T-helper 22 cell (primary cell): ENCODE measurements at places on chromosomes 11 and 22.
A peak's percentile ranks its signal among the peaks of the same experiment; 100 is the strongest.

- DNase-seq, result no peak
Observed at GRCh38 chr22:49240016-49240380, 587.7 kb downstream of the BRD1 start.

DNA sequence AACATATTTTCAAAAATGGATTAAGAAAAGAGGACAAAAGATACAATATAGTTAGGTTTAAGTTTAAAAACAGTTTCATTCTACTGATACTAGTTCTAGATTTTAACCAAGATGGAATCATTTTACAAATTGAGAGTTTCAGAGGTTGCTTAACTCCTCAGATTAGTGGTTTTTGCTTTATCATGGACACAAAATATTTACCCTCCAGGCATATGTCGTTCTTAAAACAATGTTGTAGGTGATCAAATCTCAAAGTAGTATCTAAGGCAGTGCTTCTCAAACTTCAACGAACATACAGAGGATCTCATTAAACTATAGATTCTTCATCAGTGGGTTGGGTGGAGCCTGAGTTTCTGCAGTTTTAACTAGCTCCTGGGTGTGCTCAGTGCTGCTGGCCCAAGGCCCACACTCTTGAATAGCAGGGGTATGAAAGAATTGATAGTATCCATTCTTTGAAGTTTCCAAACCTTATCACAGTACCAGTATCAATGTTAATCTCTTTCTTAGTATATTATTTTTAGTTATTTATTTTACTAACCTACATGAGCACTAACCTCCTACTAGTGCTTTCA is 48.0 kb downstream of the YAP1 start:
- DNase-seq, result no peak

- peak; percentile 16 for DNase-seq
Observed at GRCh38 chr11:57514538-57515331, 767 bp downstream of the SLC43A1 start.

DNA sequence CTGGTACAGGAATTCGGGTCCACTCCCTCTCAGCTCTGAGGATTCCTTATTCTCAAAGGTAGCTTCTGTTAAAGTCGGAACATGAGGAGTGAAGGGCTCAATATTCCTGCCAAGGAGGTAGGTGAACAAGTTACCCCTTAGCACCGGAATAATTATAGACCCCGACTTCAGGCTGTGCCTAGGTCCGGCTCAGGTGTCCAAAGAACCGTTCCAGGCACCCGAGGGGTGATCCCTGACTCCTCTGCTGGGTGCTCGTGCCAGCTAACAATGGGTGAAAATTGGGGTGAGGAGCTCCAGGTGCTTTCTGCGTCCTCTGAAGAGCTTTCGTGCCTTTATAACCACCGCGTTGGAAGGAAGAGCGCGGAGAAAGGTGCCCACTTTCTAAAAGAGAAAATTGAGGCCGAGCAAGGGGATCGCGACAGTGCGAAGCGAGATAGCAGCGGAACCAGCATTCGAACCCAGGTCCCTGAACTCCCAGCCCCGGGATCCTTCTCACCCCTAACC is 393 bp downstream of the CYB561A3 start:
- no peak for DNase-seq

GRCh38 chr11:86672007-86672621 is at the start of gene ME3:
ME3 (minus strand) TSS chr11:86672616.
- no peak for DNase-seq

DNA sequence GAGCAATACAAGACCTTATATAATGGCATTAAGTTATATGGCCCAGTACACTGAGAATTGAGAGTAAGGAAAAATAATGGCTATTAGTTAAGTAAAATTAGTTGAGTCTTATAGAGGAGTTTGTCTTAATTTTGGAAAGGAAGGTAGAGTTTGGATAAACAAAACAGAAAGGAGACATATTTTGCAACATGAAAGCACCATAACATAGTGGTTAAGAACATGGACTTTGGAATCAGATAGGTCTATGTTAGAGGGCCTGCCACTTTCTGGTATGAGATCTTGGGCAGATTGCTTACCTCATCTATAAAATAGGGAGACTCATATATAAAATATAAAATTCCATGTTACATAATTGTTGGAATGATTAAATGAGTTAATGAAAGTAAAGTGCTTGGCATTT is 68.9 kb downstream of the CSTPP1 start:
- DNase-seq, result no peak

GRCh38 chr11:114179234-114179941 is 116.8 kb upstream of the NNMT start:
- DNase-seq, result no peak
